ENCODE measurements at places on chromosomes 3 and 15.

DNA sequence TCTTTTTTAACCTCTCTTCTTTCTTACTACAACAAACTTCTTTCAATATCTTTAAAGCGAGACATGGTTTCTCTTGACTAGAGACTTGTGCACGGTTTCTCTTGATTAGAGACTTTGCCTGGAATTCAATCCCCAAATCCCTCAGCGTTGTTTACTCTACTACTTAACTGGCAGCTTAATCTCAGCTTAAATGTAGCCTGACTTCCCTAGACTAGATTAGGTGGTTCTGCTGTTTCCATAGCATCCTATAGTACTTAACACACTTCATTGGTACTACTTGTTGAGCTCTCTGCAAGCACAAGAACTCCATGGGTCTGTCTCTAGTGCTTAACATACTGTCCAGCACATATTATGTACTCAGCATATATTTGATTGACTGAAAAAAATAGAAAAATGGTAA lies 168.2 kb upstream of the GPR149 start:
- no peak for DNase-seq

DNA sequence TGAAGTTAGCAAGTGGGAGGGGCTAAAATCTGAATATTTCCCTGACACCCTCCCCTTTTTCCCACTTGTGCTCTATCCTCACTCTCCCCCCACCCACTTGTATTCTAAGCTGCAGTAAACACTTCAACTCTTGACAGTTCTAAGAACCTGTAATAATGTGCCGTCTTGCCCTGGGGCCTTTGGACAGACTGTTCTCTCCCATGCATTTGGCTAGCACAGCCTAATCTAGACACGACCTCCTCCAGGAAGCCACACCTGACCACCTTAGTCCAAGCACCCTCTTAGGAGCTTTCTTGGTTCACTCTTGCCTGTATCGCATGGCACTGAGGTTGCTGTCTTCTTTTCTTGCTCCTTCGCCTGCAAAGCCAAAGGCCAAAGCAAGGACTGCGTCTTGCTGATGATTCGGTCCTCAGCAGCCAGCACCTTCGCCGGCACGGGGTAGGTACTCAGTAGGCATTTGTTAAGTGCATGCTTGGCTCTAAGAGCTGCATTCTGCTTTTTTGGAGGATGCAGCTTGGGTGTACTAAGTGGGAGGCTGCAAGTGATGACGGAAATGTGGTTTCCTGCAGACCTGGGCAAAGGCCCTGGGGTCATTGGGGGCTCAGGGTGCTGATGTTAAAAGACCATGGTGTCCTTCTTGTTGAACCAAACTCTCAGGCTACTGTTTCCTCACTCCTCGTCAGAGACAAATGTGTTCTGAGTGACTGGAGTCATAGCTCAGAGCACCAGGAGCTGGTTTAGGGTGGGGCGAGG lies 2.0 kb upstream of the ZNF710 start:
- no peak for DNase-seq

DNA sequence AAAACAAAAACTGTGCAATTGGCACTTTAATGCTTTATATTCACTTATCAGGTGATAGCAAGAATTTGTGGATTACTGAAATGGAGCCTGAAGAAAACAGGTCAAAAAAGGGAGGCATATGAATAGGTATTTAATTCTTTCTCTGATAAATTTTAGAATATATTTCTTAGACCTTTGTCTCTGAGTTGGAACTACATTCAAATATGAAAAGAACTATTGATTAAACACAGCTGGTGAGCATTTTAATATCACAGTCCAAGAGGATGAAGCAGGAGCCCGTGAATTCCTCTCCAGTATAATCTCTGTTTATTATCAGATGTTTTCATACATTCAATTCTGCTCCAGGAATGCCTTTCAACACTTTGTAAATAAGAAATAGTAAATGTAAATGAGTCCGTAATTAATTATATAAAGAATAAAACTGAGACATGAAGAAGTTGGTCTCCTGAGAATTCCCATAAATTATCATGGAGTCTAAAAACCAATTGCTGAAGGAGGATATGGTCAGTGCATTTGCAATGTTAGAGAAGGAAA lies 86.3 kb upstream of the ARHGEF26 start:
- DNase-seq: no peak

DNA sequence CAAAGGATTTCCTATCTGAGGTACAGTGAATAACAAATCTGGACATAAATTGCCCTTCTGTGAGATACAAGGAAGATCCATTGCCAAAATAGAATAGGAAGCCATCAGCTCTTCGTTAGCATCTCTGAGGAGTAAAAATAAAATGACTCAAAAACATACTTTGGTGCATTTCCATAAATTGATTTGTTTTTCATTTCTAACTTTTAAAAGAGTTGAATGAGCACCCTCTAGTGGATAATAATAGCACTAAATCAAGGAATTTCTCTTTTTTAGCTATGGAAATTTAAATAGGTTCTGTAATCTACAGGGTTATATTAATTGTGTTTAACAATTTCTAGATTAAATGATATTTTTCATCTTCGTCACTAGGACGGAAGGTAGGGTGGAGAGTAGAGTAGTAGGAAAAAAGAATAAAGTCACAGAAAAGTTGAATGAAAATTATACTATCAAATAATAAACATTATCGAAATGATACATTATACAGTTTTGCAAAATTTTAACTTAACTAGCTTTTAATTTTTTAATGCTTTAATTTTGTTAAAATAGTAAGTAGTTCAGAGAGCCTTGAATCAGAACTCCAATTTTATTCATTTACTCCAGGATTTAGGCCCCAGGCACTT lies 6.4 kb downstream of the NSUN3 start:
- DNase-seq: no peak

DNA sequence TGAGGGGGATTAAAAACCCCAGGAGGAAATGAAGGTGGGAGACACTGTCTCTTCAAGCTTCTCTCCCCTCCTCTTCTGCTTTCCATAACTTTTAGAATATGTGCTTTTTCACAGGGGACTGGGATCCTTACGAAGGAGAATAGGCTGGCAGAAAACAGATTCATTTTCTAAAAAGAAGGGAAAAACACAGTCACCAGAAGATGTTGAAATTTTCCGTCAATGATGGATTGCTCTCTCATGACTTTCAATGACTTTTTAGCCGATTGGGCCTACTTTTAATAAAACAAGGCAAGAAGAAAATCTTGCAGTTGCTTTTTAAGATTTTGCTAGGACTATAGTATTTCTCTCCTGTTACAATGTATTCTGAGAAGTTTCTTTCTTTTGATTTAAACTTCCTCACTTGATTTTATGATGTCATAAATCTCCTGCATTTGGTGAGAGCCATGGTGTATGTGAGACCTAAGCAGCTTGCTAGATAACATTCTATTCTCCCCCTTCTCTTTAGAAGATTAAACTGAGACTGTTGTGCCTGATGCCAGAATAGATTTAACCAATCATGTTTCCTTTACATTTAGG lies 241.2 kb downstream of the FEZF2 start:
- DNase-seq: no peak

GRCh38 chr3:117097351-117097750 lies 387.8 kb downstream of the TUSC7 start:
- no peak for DNase-seq

GRCh38 chr3:190032923-190033322 lies 87.8 kb downstream of the P3H2 start:
- DNase-seq: no peak

DNA sequence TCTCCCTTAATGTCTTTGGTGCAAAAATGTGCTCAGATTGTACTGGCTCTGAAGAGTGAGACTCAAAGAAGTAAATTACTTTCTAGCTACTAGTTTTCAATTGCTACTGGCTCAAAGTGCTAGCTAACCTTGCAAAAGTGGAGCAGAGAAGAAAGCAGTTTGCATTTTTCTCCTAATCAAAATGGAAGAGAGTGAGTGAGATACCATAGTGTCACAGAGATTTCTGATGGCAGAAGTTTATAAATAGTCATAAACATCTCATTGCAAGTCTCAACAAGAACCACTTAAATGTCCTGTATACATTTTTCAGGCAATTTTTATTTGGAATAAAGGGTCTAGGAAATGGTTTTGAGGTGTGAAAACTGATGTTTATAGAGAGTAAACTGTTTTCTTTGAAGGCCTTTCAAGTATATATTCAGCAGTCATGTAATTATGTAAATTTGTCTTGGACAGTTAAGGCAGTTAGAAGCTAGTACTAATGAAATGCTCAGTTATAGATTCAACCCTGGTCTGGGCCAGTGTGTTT lies 237.7 kb upstream of the GOLIM4 start:
- DNase-seq: no peak

- DNase-seq: no peak
Measured at GRCh38 chr15:24856397-24857390, 98.1 kb upstream of the SNRPN start.

GRCh38 chr3:10248984-10249748 lies 907 bp downstream of the TATDN2 start:
- DNase-seq: no peak

- DNase-seq: no peak
Measured at GRCh38 chr3:47370887-47371697, 9.7 kb upstream of the PTPN23 start.

GRCh38 chr15:66893294-66893693 lies 172.1 kb upstream of the SMAD3 start:
- DNase-seq: no peak

DNA sequence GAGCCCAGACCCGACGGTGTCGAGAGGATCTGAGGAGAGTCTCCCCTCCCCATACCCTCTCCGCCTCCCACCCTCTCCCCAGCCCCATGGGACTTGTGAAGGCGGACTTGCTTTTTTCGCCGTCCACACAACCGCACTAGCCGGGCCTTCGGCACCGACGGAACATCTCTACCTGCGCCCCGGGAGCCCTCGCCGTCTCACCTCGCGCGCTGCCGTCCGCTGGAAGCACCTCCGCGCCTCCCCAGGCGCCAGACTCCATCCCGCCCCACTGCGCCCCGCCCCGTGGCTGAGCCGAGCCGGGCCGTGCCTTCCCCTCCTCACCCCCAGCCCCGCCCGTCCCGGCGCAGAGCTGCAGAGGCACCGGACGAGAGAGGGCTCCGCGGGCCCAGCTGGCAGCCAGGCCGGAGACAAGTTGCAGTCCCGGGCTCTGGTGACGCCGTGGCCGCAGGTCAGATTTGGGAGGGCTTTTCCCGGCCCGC lies at the start of the genes DUOX1 and DUOXA1:
DUOX1 (plus strand) TSS at position 344 of the 479 bp plus-strand sequence. CDS start 1,973 bp downstream, outside the sequence.
DUOXA1 (minus strand) TSS at position 229 of the 479 bp plus-strand sequence. CDS start 6,865 bp downstream, outside the sequence.
- DNase-seq: no peak

DNA sequence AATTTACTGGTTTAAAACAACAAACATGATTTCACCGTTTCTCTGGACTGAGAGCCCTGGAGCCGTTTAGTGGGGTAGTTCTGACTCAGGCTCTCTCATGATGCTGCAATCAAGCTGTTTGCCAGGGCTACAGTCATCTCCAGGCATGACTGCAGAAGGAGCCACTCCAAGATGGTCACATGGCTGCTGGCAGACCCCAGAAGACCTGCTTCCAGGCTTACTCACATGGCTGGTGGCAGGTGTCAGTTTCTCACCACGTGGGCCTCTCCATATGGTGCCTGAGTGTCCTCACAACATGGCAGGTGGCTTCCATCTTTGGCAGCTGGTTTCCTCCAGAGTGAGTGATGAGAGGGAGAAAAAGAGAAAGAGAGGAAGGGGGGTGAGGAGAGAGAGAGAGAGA lies 378.3 kb upstream of the RGMA start:
- no peak for DNase-seq

GRCh38 chr3:121980450-121980796 lies 41.6 kb downstream of the ILDR1 start:
- no peak for DNase-seq

DNA sequence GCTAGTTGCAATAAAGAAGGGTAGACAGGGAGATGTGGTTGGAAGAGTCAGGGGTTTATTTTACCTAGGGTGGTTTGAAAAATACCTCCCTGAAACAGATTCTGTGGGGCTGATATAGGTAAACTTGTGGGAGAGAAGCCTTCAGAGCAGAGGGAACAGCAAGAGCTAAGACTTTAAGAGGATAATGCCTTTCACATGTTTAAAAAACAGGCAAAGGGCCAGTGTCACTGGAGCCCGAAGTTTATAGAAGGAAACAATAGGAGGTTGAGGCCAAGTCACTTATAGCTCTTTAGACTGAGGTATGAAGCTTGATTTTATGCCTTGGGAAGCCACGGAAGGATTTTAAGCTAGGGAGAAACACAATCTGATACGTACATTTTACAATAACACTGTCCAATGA lies 448.7 kb downstream of the TAFA4 start:
- DNase-seq: no peak

- DNase-seq: no peak
Measured at GRCh38 chr3:16999161-16999560, 114.4 kb downstream of the PLCL2 start.

DNA sequence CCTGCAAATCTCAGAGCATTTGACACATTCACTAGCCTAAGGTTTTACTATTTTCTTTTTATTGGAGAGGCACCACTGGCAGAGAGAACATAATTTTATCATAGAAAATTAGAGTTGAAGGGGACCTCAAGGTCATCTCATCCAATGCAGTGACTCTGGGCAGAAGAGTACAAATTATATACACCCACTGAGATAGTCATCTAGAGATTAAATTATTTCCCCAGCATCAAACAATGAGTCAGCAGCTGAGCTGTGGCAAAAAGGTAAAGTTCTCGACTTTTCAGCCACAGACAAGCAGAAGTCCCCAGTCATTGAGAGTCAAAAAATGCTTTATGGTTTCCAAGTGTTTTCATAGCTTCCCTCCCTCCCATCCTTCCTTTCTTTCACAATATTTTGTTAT lies 39.3 kb upstream of the SEMA6D start:
- DNase-seq: no peak

GRCh38 chr3:60277361-60277800 lies 973.9 kb downstream of the FHIT start:
- no peak for DNase-seq

DNA sequence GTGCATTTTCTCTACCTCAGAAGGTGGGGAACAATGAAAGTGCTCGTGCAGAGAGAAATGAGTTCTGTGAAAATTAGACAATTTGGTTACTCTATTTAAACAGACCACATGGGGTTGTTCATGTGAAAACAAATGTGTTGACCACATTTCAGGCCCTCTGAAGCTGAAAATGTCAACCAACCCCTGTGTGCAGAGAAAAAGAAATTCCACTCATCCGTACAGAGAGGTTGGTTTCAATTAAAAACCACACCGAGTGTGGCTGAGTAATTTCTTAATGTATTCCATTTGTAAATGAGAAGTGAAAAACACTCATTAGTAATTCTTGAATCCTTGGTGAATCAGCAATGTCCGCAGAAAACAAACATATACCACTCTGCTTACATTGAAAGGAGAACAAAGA lies 46.9 kb upstream of the SLC7A14 start:
- no peak for DNase-seq

DNA sequence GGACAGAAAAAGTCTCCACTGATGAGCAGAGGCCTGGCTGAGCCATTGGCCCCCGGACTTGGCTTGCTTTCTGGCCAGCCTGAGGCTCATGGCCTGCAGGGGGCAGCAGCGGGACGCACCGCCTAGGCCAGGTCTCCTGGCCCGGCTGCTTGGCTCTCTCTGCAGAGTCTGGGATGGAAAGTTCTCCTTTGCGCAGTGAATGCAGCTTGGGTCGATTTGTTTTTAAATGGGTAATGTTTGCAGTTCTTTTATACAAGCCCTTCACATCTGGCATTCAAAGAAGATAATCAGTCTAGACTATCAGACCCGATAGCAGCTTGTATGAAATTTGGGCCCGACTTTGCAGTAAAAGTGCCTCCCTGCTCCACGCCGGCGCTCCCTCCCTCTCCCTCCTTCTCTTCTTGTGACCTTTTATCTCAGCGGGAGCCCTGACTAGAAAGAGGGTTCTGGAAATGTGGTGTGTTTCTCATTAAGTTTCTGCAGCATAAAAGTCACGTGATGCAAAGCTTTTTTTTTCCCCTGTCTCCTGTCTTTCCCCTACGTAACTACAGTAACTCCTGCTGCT lies 59.9 kb downstream of the ZNF621 start:
- peak; percentile 58 for DNase-seq

GRCh38 chr15:77370580-77370979 lies 49.3 kb downstream of the PEAK1 start:
- no peak for DNase-seq

All from GOT3 (cell line).